Activated CD4-positive, alpha-beta T cell treated with anti-CD3 and anti-CD28 coated beads, Interleukin-2, Interleukin-6, amounts not matched to agents 100 ng/mL and 50 ng/mL, durations not matched to agents 16 hours and 8 hours (primary cell): ENCODE measurements at places on chromosomes 3 and 15.

DNA sequence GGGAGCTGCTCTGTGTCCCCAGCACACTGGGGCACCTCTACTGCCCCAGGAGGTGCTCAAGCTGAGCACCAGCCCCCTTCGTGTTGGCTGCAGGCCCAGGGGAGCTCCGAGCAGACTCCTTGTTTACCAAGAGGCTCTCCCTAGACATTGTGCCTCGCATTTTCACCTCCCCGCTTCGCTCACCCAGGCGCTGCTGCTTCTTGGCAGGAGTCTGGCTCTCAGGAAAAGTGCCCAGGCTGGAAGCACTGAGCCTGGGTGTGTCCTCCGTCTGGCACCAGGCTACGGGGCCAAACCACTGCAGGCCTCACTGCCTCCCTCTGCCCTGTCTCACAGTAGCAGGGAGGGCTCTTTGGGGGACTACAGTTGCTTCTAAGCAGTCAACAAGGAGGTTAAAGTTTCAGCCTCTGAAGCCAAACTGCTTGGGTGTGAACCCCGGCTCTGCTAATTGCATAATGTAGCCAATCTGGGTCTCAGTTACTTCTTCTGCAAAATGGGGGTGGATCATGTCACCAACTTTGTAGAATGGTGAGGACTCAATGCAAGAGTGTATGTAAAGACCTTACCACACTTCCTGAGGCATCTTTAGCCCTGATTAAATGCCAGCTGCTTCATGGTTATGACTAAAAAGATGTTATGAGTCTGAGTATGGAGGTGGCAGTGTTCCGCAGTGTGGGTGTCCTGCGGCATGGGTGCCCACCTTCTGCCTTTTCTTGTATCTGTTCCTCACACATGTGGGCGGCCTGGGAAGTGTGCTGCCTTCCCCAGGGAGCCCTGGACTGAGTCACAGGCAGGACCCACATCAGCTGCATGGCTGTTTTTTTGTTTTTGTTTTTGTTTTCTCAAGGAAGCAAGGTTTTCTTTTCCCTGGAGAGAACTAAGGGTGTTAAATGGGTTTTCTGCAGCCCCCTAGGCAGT is 88.9 kb downstream of the CLSTN2 start:
- DNase-seq = no peak

- no peak for DNase-seq
These were observed 8.4 kb downstream of the STT3B start for GRCh38 chr3:31541089-31541488.

DNA sequence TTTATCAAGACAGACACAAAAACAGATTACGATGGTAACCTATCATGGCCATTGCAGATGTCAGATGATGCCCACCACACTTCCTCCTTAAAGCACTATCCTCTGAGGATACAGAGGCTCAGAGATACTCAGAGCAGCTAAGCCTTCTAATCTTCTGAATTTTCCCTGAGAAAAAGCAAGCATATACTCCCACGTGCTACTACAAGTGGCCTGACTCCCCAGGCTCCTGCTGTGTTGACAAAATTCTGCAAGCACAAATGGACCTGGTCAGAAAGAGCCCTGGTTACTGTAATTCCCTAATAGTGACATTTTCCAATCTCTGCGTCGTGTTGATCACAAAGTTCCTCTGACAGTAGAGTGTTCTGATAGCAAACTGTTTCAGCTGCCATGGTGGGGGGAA is 207.1 kb downstream of the KCNMB2 start:
- no peak for DNase-seq

DNA sequence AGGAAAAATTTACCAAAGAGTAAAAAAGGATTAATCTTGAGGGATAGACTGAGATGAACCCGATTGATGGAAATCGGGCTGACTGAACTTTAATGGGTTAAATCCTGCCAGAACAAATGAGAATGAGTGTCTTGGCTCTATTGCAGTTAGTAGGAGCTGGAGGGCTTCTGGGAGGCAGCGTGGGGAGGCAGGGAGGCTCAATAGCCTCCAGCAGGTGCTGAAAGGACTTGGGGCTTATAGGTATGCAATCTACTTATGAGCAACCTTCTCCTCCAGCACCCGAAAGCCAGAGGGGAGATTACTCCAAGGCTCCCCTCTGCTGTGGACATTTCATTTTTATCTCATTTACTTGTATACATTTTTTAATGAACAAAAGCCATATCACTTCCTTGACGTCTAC is 1.0 kb upstream of the CRYBG3 start:
- no peak for DNase-seq

GRCh38 chr3:13130464-13131193 is 57.4 kb upstream of the IQSEC1 start:
- DNase-seq = no peak

- no peak for DNase-seq
These were observed 472 bp downstream of the BSN start for GRCh38 chr3:49554633-49555265.

DNA sequence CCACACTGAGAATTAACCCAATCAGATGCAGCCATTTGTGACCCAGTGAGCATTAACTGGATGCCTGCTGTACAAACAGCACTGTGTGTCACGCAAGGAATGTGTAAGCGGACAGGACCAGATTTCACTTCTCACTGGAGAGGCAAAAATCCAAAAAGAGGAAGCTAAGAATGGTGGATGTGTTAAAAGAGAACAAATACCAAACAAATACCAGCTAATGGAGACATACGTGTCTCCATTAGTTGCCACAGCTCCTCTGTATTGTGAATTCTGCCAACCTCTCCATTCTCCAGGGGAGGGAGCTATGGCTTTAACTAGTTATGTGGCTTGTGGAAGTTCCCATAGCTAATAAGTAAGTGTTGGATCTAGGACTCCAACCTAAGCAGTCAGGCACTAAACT is 2.6 kb downstream of the LTF start:
- no peak for DNase-seq

DNA sequence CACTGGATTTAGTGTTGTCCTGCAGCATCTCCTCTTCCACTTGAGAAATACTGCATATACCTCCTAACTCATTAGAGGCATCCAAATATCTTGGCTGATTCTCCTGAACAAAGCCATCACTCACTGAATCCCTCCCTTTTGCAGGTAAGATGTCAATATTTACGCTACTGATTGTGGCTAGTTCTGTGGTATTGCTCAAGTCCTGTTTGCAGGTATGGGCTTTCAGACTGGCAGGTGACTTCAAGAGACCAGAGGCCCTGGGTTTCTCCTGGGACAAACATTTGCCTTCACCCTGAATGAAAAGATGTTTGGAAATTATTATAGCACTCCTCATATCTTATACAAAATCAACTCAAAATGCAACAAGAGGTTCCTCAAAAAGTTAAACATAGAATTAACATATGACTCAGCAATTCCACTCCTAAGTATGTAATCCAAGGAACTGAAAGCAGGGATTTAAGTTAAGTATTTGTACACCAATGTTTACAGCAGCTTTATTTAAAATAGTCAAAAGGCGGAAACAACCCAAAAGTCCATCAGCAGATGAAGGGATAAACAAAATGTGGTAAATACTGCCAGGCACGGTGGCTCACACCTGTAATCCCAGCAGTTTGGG is 18.6 kb downstream of the NEK4 start:
- DNase-seq = no peak

DNA sequence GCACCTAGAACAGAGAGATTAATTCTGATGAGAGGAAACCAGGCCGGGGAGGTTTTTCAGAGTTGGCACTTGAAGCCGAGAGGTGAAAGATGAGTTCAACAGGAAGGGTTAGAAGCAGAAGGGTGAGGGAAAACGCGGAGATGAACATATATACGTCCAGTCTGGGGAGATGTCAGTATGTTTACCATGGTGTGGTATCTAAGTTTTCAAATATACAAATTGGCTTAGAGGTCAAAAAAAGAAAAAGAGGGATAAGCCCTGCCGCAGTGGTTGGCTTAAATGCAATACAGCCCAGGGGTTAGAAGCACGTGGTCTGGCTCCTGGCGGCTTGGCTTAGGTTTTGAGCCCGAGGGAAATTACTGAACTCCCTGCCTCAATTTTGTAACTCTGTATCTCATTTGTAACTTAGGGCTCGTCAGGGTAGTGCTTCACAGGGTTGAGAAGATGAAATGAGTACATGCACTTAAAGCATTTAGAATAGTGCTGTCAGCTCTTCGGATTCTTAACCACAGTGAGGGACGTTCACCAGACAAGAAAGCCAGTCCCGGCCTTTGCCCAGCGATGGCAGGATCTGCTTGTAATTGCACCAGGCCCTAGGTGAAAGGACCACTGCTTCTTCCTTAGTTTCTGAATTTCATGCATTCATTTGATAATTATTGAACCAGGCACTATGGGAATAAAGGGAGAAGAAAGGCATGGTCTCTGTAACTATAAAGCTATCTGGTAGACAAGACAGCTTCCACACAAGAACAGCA is 6.4 kb downstream of the HES1 start:
- DNase-seq = no peak

GRCh38 chr3:108438542-108438941 is 71.9 kb downstream of the MYH15 start:
- no peak for DNase-seq

GRCh38 chr15:38477637-38478036 is 23.7 kb downstream of the FAM98B start:
- no peak for DNase-seq

DNA sequence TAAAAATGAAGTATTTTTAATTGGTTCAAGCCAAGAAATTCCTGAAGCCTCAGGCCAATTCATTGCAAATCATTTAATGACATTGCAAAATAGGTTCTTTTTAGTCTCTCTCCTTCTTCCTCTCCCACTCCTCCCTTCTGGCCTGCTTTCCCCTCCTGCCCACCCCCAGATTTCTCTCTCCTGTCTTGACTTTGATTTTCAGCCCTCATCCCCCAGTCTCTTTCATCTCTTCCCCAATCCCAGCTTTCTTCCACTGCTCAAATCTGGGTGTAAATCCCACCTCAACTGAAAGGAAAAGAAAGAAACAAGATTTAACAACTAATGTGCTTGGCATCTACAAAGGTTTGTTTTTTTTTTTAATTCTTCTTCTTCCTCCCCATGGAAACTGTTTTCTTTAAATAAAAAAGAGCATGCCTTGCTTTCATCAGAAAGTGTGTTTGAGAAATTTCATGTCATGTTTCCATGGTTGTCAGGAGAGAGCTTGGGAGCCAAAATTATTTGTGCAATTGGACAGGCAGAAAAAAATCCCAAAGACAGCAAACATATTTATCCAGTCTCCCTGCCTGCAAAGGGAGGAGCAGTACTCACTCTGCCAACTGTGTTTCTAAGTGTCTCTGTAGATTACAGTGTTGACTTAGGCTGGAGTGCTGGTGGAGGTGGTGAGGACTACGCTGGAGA is 50.4 kb downstream of the BOC start:
- no peak for DNase-seq

- DNase-seq = no peak
These were observed 13.2 kb upstream of the SLC2A2 start for GRCh38 chr3:171039674-171040073.

- DNase-seq = no peak
These were observed 21.6 kb downstream of the P2RY14 start for GRCh38 chr3:151256749-151257148.

DNA sequence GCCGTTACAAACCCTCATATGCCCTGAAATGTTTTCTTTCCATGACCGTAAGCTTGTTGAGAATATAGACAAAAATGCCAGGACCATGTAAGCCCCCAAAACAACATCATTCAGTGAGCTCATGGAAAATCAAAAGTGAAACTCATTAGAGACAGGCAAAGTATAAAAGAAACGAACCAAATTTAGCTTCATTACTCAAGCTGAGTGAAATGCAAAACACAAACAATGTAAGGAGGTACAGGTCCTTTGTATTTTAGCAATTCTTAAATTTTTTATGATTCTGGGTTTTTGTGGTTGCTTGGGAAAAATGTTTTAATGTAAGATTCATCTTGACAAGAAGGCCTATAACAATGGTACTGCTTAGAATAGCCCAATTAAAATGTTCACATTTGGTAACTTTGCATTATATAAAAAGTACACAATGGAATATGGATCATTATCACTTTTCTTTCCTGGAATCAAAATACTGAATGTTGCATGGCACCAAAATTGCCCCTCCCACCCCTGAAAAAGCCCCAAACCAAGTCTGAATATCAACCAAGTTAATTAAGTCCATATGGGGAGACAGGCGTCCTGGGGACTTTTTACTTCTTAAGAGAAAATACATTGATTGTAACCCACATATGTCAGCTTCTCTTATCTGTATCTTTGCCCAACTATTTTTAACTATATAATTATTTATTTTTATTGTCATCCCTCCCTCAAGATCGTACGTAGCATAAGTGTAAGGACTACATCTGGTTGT is 247.7 kb upstream of the CDIN1 start:
- no peak for DNase-seq
